ENCODE measurements at places on chromosomes 6 and 20.

- DNase-seq, result no peak
- H3K4me1 ChIP-seq, result no peaks in the 10 kb centered on the region
- H3K27ac ChIP-seq, result no peak overlapping the region
- no peaks in the 10 kb centered on the region for H3K36me3 ChIP-seq
Measured at GRCh38 chr20:21147593-21147992, 21.7 kb downstream of the KIZ start.

- no peak for DNase-seq
- H3K27ac ChIP-seq, result no peak overlapping the region
- no peaks in the 10 kb centered on the region for H3K36me3 ChIP-seq
- H3K4me1 ChIP-seq, result peaks cover 23% of the 10 kb centered on the region
Measured at GRCh38 chr20:25236450-25237304, 11.2 kb upstream of the PYGB start.

DNA sequence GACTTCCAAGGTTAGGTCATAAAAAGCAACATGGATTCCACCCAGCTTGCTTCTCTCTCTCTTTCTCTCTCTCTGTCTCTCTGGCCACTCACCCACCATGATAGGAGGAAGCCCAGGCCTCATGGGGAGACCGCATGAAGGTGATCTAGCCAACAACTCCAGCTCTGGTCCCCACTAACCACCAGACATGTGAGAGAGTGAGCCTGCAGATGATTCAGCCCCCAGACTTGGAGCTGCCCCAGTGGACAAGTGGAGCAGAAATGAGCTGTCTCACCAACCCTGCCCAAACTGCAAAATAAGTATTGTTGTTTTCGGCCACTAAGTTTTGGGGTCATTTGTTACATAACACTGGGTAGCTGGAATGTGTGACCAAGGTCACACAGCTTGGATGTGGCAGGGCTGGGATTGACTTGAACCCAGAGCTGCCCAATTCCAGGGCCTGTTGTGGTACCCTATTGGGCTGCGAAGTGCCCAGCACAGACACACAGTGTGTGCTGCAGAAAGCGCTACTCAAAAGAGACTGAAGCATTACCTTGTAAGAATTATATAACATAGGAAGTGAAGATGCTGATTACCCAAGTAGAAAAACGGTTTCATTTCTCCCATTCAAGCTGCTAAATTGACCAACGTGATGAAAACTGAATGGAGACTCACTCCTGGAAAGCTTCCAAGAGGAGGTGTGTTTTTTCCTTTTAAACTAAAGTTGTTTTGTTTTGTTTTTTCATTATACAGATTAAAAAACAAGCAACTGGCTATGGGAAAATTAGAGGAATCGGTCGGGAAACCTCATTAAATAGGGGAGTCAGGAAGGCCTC is 9.1 kb upstream of the TLDC2 start:
- no peak overlapping the region for H3K4me3 ChIP-seq
- no peak for DNase-seq
- no peaks in the 10 kb centered on the region for H3K27me3 ChIP-seq
- no peaks in the 10 kb centered on the region for H3K36me3 ChIP-seq

DNA sequence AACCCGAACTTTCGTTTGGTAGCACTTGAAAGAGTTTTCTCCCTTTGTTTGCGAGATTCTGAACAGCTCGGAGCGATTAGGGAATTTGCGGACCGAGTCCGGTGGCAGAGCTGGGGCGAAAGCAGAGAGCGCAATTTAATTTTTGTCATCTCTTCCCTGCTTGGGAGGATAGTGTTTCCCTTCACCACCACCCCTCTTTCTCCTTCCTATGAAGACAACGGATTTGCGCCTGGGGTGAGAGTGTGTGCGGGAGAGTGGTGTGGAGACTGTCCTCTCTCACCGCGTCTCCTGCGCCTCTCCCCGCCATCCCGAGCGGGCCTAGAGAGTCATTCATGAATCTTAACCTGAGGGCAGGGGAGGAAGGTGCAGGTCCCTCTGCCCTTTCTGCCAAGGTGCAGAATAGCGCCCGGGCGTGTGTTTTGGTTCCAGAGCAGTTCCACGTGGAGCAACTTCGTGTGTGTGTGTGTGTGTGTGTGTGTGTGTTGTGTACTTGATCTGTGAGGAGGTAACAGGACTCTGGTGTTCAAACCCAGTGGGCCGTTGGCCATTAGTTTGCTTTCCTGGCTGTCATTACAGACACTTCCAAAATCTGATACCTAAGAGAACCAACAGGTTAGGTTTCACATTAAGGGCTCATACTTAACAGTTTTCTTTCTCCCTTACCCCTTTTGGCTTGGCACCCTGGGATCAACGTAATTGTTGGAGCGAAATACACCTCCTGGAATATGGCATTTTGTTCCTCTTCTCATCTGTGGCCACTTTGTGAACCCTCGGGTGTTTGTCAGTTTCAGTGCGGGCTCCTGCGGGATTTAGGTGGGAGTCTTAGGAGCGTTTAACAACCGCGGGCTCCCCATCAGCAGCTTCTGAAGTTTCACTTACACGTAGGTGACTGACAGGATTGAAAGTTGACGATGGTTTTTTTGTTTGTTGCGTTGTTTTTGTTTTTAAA is 1.8 kb downstream of the EYA4 start:
- H3K4me1 ChIP-seq, result peaks cover 6% of the 10 kb centered on the region
- H3K27me3 ChIP-seq, result peaks cover 60% of the 10 kb centered on the region
- H3K27ac ChIP-seq, result peak overlapping the region; percentile 88
- DNase-seq, result peak; percentile 13
- peak overlapping the region; percentile 60 for H3K4me3 ChIP-seq

GRCh38 chr6:155222506-155222905 is 41.3 kb upstream of the CLDN20 start:
- H3K36me3 ChIP-seq, result no peaks in the 10 kb centered on the region
- no peak for DNase-seq
- H3K4me1 ChIP-seq, result no peaks in the 10 kb centered on the region
- H3K27me3 ChIP-seq, result no peaks in the 10 kb centered on the region
- H3K27ac ChIP-seq, result no peak overlapping the region
- no peak overlapping the region for H3K4me3 ChIP-seq

DNA sequence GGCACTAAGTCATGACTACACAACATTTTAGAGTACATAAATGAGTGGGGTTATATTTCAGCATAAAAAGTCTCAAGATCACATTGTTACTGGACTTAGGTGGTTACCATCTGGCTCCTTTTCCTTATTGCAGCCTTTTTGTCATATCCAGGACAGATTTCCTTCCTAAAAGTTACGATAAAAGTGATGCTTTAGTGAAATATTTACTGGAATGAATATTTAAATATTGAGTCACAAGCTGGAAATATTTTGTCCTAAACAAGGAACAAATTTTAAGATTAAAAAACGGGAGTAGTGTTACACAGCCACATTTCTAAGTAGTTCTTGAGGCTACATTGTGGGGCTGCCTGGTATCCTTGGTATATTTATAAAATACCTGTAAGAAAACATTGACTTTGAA is 52.2 kb downstream of the CDC40 start:
- no peak for DNase-seq
- peaks cover 11% of the 10 kb centered on the region for H3K4me1 ChIP-seq
- H3K36me3 ChIP-seq, result peaks cover 30% of the 10 kb centered on the region
- no peaks in the 10 kb centered on the region for H3K27me3 ChIP-seq

DNA sequence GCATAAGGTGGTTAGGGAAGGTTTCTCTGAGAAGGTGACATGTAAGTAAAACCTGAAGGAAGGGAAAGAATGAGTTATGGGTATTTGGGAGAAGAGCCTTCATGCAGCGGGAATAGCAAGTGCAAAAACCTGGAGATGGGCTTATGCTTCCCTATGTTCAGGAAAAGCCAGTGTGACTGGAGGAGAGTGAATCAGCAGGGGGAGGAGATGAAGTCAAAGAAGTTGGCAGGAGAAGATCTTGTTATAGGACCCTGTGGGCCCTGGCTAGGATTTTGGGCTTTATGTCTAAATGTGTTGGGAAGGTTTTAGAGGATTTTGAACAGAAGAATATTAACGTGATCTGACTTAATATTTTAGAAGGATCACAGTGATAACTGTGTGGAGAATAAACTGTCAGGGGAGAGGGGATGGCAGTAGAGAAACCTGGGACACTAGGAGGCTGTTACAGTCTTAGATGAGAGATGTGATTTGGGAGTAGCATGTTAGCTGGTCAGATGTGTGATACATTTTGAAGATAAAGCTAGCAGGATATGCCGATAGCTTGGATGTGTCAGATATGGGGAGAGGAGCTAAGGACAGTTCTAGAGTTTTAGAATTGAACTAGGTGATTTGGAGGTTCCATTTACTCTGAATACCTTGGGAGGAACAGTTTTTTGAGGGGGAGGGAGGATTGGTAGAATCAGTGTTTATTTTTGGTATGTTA is 41.0 kb downstream of the PHF3 start:
- H3K27me3 ChIP-seq, result no peaks in the 10 kb centered on the region
- H3K36me3 ChIP-seq, result no peaks in the 10 kb centered on the region
- no peak overlapping the region for H3K4me3 ChIP-seq
- no peak for DNase-seq

- peaks cover 84% of the 10 kb centered on the region for H3K4me1 ChIP-seq
- DNase-seq, result peak; percentile 48
- peaks cover 18% of the 10 kb centered on the region for H3K36me3 ChIP-seq
- H3K4me3 ChIP-seq, result peak overlapping the region; percentile 80
Measured at GRCh38 chr6:30683183-30683979, 3.1 kb downstream of the PPP1R18 start.

GRCh38 chr6:90111387-90111786 is 185.3 kb downstream of the BACH2 start:
- H3K4me3 ChIP-seq, result no peak overlapping the region
- H3K4me1 ChIP-seq, result no peaks in the 10 kb centered on the region
- H3K36me3 ChIP-seq, result no peaks in the 10 kb centered on the region
- H3K27me3 ChIP-seq, result no peaks in the 10 kb centered on the region
- DNase-seq, result no peak
- H3K27ac ChIP-seq, result no peak overlapping the region

- no peaks in the 10 kb centered on the region for H3K4me1 ChIP-seq
- no peak overlapping the region for H3K4me3 ChIP-seq
- DNase-seq, result no peak
- no peak overlapping the region for H3K27ac ChIP-seq
Measured at GRCh38 chr20:14700639-14700960, 363.2 kb upstream of the FLRT3 start.

- H3K27me3 ChIP-seq, result no peaks in the 10 kb centered on the region
- H3K36me3 ChIP-seq, result no peaks in the 10 kb centered on the region
- DNase-seq, result no peak
Measured at GRCh38 chr6:88992741-88993552, 29.5 kb upstream of the RNGTT start.

GRCh38 chr20:39044501-39044900 is 82.4 kb downstream of the DHX35 start:
- peaks cover 32% of the 10 kb centered on the region for H3K36me3 ChIP-seq
- H3K4me1 ChIP-seq, result peaks cover 4% of the 10 kb centered on the region
- H3K27me3 ChIP-seq, result no peaks in the 10 kb centered on the region
- no peak overlapping the region for H3K4me3 ChIP-seq

GRCh38 chr20:46229478-46230105 is 78.7 kb downstream of the CDH22 start:
- no peak overlapping the region for H3K4me3 ChIP-seq
- H3K4me1 ChIP-seq, result no peaks in the 10 kb centered on the region
- DNase-seq, result no peak
- no peak overlapping the region for H3K27ac ChIP-seq

- H3K36me3 ChIP-seq, result peaks cover 3% of the 10 kb centered on the region
- H3K27ac ChIP-seq, result no peak overlapping the region
- no peak for DNase-seq
- H3K4me1 ChIP-seq, result peaks cover 44% of the 10 kb centered on the region
- no peaks in the 10 kb centered on the region for H3K27me3 ChIP-seq
Measured at GRCh38 chr6:157123234-157123633, 200.1 kb downstream of the TMEM242 start.

GRCh38 chr20:41526327-41526726 is 91.8 kb downstream of the CHD6 start:
- H3K36me3 ChIP-seq, result no peaks in the 10 kb centered on the region
- no peak overlapping the region for H3K27ac ChIP-seq
- peaks cover 34% of the 10 kb centered on the region for H3K4me1 ChIP-seq
- H3K4me3 ChIP-seq, result no peak overlapping the region

Measured in heart right ventricle (tissue), 16 donors.